Activated naive CD8-positive, alpha-beta T cell treated with anti-CD3 and anti-CD28 coated beads, Interleukin-2, amount 10 ng/mL, durations not matched to agents 7 days and 5 days (primary cell): ENCODE measurements at places on chromosomes 12 and 14. TPM values are rescaled to one million over a fixed set of nuclear protein-coding genes. Genes with fewer than 3 reads are reported as not detected.
A peak's percentile ranks its signal among the peaks of the same experiment; 100 is the strongest.

DNA sequence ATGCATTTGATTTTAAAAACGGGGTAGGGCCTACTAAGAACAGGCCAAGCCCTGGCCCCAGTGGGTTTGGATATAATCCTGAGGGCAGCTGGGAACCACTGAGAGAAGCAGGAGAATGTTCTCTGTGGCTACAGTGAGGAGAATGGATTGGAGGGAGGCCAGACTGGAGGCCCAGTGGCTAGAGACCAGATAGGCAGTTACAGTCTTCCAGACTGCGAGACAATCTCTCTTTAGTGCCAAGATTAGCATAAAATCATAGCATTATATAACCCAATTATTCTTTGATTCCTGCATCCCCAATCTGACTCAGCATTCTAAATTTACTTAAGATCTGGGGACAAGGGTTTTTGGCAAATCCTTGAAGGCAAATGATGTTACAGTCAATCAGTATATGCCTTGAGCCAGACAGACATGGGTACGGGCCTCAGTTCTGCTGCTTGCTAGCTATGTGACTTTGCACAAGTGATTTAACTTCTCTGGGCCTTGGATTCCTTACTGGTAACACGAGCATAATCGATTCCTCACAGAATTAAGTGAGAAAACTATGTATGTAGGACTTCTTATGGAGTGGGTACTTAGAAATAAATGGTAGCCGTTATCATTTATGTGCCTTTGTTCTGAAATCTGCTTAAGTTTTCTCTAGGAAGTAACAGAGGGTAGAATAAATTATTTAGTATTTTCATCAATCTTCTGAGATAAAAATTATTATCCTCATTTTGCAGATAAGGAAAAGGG, 18.3 kb downstream of the NINJ2 start:
- DNase-seq, result peak; percentile 14
- no peaks in the 10 kb centered on the region for H3K27me3 ChIP-seq
- H3K4me3 ChIP-seq, result no peak overlapping the region
- H3K4me1 ChIP-seq, result peaks cover 47% of the 10 kb centered on the region
- H3K27ac ChIP-seq, result no peak overlapping the region

DNA sequence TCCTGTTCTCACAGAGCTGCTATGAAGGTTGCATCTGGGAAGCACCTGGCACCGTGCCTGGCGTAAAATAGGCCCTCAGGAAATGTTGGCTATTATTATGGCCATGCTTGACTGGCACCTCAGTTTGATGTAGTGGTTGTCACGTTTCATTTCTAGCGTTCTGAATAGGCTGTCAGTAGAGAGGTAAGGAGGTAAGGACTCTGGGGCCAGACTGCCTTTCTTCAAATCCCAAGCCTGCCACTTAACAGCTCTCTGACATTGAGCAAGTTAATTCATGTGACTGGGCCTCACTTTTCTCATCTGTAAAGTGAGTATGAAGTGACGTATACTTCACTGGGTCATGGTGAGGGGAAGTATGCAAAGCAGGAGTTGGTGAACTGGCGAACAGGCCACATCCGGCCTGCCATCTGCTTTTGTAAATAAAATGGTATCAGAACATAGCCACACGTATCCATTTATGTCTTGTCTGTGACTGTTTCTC, 196.2 kb downstream of the CACNA1C start:
- no peak for DNase-seq
- H3K4me3 ChIP-seq, result no peak overlapping the region
- H3K27ac ChIP-seq, result no peak overlapping the region
- no peaks in the 10 kb centered on the region for H3K36me3 ChIP-seq
- H3K4me1 ChIP-seq, result no peaks in the 10 kb centered on the region

DNA sequence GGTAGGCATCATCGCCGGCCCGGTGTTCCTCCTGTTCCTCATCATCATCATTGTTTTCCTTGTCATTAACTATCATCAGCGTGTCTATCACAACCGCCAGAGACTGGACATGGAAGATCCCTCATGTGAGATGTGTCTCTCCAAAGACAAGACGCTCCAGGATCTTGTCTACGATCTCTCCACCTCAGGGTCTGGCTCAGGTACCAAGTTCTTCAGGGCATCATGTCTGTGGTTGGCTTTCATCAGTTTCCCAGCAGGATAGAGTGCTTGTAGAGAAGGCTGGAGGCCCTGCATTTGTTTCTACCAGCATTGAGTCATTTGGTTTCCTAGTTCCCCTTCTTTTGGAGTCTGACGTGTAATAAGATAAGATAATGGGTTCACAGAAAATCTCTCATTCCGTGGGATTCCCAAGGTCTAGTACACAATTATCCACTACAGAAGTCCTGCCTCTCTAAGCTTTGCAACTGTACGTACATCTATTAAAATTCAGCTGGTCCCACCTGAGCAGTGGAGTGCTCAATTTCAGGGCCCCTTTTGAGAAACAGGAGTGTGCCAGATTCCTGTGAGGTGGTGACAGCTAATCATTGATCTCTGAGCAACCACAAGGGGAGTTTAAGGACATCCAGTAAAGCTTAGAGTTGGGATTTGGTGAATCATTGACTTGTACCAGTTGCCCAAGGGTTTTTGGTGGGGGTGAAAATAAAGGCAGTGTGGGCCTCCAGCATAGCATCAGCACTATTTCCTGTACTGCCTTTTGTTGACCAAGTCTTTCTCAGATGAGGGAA, 25.1 kb downstream of the ACVR1B start:
- H3K4me1 ChIP-seq, result peaks cover 62% of the 10 kb centered on the region
- no peak for DNase-seq
- peaks cover 9% of the 10 kb centered on the region for H3K36me3 ChIP-seq
- no peak overlapping the region for H3K27ac ChIP-seq
- no peak overlapping the region for H3K4me3 ChIP-seq

RNASE8 gene
- not detected for total RNA-seq

DNA sequence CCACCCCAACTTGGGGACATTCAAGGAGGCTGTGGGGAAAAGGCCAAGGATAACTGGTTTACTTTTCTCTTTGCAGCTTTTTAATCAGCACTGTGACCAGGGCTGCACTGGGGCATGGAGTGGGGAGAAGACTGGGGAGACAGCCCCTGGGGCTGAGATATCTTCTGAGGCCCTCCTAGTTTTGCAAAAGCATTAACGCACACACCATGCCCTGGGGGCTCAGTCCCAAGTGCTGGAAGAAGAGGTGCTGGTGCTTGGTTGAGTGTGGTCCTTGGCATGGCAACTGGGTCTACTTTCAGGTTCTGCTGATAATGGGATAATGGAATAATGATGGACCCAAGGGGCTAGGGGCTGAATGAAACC, 9.4 kb upstream of the SMARCD1 start:
- no peak overlapping the region for H3K27ac ChIP-seq
- H3K36me3 ChIP-seq, result peaks cover 2% of the 10 kb centered on the region
- no peak for DNase-seq
- H3K4me3 ChIP-seq, result no peak overlapping the region
- H3K27me3 ChIP-seq, result no peaks in the 10 kb centered on the region
- peaks cover 4% of the 10 kb centered on the region for H3K4me1 ChIP-seq

- H3K4me3 ChIP-seq, result no peak overlapping the region
- H3K27me3 ChIP-seq, result no peaks in the 10 kb centered on the region
- peaks cover 29% of the 10 kb centered on the region for H3K36me3 ChIP-seq
- DNase-seq, result no peak
- H3K4me1 ChIP-seq, result peaks cover 14% of the 10 kb centered on the region
- H3K27ac ChIP-seq, result no peak overlapping the region
Measured at GRCh38 chr12:110536834-110537604, 34.9 kb downstream of the RAD9B start.

SDSL gene
- 0.85 TPM for total RNA-seq

HOXC12 gene
- not detected for total RNA-seq

DNA sequence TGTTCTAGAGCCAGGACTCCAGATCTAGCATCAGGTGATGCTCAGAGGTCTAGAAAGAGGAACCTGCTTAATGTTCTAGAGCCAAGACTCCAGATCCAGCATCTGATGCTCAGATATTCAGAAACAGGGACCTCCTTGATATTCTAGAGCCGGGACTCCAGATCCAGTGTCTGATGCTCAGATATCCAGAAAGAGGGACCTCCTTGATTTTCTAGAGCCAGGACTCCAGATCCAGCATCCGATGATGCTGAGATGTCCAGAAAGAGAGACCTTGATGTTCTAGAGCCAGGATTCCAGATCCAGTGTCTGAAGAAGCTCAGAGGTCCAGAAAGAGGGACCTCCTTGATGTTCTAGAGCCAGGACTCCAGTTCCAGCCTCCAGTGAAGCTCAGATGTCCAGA, 36.9 kb downstream of the MEG3 start:
- no peak overlapping the region for H3K4me3 ChIP-seq
- no peak for DNase-seq
- no peaks in the 10 kb centered on the region for H3K4me1 ChIP-seq
- H3K27me3 ChIP-seq, result peaks cover 4% of the 10 kb centered on the region
- H3K36me3 ChIP-seq, result no peaks in the 10 kb centered on the region

DNA sequence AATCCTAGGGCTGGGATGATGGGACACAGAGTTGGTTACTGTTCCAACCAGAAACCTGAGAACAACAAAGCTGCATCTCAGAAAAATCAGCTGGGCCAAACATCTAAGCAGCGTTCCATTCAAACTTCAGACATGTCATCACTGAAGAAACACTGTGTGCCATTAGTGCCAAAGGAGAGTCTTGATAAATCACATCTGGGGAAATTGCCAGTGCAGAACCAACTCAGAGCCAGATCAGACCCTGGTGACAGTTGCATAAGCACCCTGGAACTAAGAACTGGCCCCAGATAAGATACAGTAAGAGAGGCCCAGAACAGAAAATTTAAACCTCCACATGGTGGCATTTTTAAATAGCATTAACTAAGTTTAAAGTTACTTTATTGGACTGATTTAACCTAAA, 482.8 kb downstream of the PRKD1 start:
- H3K27ac ChIP-seq, result no peak overlapping the region
- no peak overlapping the region for H3K4me3 ChIP-seq
- no peaks in the 10 kb centered on the region for H3K27me3 ChIP-seq
- no peaks in the 10 kb centered on the region for H3K4me1 ChIP-seq
- no peaks in the 10 kb centered on the region for H3K36me3 ChIP-seq
- no peak for DNase-seq

- H3K27me3 ChIP-seq, result peaks cover 2% of the 10 kb centered on the region
- no peaks in the 10 kb centered on the region for H3K36me3 ChIP-seq
- peaks cover 2% of the 10 kb centered on the region for H3K4me1 ChIP-seq
- no peak overlapping the region for H3K4me3 ChIP-seq
- no peak overlapping the region for H3K27ac ChIP-seq
Measured at GRCh38 chr14:95562892-95563685, 28.2 kb downstream of the GLRX5 start.

- no peak overlapping the region for H3K4me3 ChIP-seq
- H3K27ac ChIP-seq, result no peak overlapping the region
- H3K36me3 ChIP-seq, result peaks cover 2% of the 10 kb centered on the region
- H3K27me3 ChIP-seq, result no peaks in the 10 kb centered on the region
- DNase-seq, result no peak
Measured at GRCh38 chr14:96307434-96307833, 51.4 kb downstream of the BDKRB1 start.

GRCh38 chr12:87815771-87816585, 213.2 kb downstream of the C12orf50 start:
- H3K36me3 ChIP-seq, result no peaks in the 10 kb centered on the region
- H3K4me1 ChIP-seq, result no peaks in the 10 kb centered on the region
- H3K27ac ChIP-seq, result no peak overlapping the region

GRCh38 chr12:90062799-90063198, 354.2 kb upstream of the ATP2B1 start:
- no peaks in the 10 kb centered on the region for H3K27me3 ChIP-seq
- no peak overlapping the region for H3K4me3 ChIP-seq
- H3K27ac ChIP-seq, result no peak overlapping the region

DNA sequence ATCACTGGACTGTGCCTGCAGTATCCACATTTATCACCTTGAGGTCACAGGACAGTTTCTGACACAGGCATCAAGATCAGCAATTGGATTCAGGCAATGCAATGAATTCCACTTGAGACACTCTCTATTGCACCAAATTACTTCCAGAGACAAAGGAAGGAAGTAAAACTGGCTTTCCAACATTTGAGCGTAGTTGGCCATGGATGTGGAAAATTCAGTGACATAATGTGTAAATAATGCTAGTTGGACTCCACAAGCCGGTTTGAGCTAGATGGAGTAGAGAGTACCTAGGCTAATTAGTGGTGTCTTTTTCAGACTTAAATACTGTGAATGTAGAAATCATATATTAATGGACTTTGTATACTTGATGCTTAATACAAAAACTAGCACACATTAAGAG, 168.3 kb upstream of the SYT1 start:
- no peaks in the 10 kb centered on the region for H3K4me1 ChIP-seq
- H3K27me3 ChIP-seq, result no peaks in the 10 kb centered on the region
- no peak overlapping the region for H3K4me3 ChIP-seq
- no peak for DNase-seq
- H3K36me3 ChIP-seq, result no peaks in the 10 kb centered on the region
- no peak overlapping the region for H3K27ac ChIP-seq

CELA1 gene
- total RNA-seq, result not detected

DNA sequence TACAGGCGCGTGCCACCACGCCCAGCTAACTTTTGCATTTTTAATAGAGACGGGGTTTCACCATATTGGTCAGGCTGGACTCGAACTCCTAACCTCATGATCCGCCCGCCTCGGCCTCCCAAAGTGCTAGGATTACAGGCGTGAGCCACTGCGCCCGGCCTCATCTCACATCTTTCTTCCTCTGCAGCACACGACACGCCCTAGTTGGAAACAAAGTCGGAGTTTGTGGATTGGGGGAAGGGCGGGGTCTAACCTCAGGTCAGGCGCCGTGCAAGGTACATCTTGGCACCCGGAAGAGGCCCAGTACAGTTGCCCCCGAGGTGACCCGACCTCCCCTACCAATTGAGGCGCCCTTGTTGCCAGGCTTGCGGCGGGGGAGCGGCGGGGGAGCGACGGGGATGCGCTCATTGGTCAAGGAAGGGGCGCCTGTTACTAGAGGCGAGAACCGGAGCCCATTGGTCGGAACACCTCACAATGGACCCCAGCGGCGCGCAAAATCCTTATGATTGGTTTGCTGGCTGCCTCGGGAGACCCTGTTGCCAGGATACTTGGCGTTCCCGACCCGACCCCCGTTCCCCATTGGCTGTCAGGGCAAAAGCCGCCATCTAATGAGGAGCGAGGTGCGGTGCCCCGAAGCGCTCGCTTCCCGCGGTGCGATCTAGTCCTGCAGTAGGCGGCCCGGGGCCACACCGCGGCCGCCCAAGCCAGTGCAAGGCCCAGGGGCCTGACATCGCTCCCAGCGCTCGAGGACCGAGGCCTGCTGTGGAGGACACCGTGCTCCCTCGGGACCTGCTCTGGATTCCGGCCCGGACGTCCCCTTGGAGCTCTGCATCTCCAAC, at the start of gene REC8:
Gene REC8 (plus strand): TSS at position 659 of the 839 bp plus-strand sequence. CDS start 473 bp downstream, outside the sequence.
- peak; percentile 78 for DNase-seq
- H3K27ac ChIP-seq, result peak within 1 kb of the TSS; percentile 88
- H3K36me3 ChIP-seq, result peaks cover 28% of the 10 kb centered on the region
- H3K4me1 ChIP-seq, result peaks cover 19% of the 10 kb centered on the region
